ENCODE measurements at places on chromosomes 7 and 10. TPM values are rescaled to one million over a fixed set of nuclear protein-coding genes. Genes with fewer than 3 reads are reported as not detected.

- DNase-seq, result no peak
These were observed 125.9 kb downstream of the HIPK2 start for GRCh38 chr7:139651914-139652313.

- no peak for DNase-seq
These were observed 80.9 kb downstream of the WDFY4 start for GRCh38 chr10:48765527-48765926.

GRCh38 chr10:98256692-98257091, 11.3 kb downstream of the LOXL4 start:
- no peak for DNase-seq

GRCh38 chr10:94266091-94266490, 96.6 kb downstream of the NOC3L start:
- DNase-seq, result no peak

DNA sequence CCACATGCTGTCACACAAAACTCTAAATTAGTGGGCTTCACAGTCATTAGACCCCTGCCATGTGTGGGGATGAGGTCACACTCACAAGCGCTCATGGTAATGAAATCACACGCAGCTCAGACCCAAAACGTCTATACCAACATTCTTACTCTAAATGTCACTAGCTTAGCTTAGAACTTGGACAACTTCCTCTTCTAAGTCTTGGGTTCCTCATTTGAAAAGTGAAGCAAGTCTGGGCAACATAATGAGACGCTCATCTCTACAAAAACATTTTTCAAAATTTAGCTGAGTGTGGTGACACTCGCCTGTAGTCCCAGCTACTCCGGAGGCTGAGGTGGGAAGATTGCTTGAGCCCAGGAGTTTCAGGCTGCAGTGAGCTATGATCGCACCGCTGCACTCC, 92.7 kb upstream of the MACROH2A2 start:
- no peak for DNase-seq

DNA sequence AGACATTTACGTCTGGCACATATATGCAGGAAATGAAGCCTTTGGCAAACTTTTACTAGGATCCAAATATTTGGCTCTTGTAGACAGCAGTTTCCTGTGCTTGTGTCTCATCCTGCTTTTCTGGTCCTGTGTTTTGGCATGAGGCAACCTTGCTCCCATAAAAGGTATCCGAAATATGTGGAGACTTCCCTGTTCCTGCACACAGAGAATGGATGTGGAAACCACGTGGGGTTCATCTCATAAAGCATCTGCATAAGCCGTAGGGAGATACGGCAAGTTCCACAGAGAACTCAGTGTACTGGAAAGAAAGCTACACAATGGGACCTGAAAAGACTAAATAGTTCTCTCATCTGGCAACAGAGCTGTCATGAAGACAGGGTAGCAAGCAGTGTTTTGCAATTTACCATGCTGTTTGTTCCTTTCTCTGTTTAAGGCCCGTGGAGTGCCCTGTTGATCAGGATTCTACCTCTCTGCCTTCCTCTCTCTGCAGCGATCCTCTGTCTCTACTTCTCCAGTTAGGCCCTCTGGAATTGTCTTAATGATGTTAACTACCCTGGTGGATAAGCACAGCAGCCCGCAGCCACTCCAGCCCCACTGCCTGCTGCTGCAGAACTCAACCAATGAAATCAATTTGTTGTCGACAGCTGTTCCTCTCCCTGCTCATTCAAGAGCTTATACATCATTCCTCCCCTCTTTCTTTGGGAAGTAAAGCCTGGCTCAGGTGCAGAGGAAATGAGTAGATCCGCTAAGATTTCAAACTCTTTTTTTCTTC, 293.6 kb downstream of the CSTF2T start:
- DNase-seq, result no peak

GRCh38 chr10:97810446-97810845, 38.6 kb upstream of the SFRP5 start:
- DNase-seq, result no peak

DNA sequence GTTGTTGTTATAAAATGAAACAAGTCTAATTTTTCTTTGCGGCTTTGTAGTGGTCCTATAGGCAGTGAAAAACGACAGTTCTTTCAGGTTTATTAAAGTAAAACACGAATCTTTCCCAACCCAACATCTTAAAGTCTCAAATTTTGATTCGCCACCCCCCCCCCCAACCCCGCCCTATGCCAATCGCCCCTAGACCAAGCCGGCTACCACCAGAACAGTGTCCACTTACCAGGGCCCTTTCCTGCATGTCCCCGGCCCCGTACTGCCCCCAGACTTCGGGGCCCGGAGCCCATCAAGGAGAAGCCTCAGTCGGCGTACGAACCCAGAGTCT, 335 bp upstream of the CHCHD1 start:
- DNase-seq, result no peak

DNA sequence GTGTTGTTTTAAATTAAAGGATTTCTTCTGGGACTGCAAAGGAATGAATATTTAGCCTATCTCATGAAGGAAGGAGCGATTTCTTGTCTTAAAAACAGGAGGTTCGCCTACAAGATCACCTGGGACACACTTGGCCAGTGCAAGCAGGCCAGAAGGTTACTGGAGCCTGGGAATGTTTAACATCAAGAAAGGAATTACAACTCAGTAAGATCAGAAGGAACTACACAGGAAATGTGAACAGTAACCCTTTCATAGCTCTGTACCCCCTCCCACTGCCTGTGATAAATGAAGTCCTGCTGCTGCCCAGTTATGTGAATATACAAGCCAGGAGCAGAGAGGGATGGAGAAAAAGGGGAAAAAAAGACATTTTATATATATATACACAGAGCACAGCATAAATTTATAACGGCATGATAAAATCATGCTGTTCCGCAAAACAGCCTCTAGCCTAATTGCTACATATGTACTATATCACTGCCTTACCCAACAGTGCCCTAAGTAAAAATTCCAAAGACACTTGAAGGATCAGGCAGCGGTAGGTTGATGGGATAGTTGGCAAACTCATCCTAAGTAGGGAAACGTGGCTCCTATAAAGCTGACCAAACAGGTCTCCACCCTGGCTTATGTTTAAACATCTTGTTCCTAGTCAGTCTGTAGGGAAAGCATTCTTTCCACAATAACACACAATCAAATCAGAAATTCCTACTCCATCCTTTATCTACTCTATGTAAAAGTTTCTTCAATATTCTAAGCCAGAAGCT, 63.8 kb downstream of the ZNF438 start:
- DNase-seq, result no peak

DKK1 gene
- not detected for total RNA-seq

CNTNAP2 gene
- total RNA-seq, result not detected

CALML5 gene
- not detected for total RNA-seq

PON3 gene
- 1.6 TPM for total RNA-seq

ZNF800 gene
- 25.1 TPM for total RNA-seq

Measured in right cardiac atrium (tissue), 5 donors.